ENCODE measurements at places on chromosomes 6 and 20.

GRCh38 chr20:45968801-45969711, 2.9 kb downstream of the ZNF335 start:
- no peak for DNase-seq

DNA sequence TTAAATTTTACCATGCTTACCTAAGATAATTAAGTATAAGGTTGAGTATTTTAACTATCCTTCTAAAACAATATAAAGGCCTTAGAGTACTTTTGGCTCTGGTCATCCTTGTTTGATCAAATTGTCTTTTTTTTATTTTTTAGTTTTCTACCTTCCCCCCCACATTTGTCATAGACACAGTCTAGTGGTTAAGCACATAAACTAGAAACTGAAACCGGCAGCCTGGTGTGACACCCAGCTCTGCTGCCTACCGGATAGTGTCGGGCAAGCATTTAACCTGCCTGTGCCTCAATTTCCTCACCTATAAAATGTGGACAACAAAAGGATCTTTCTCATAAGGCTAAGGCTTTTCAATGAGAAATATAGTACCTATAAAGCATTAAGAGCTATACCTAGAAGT, 21.6 kb upstream of the TULP4 start:
- DNase-seq, result no peak

GRCh38 chr6:167782698-167783517, 43.8 kb upstream of the AFDN start:
- DNase-seq, result no peak

DNA sequence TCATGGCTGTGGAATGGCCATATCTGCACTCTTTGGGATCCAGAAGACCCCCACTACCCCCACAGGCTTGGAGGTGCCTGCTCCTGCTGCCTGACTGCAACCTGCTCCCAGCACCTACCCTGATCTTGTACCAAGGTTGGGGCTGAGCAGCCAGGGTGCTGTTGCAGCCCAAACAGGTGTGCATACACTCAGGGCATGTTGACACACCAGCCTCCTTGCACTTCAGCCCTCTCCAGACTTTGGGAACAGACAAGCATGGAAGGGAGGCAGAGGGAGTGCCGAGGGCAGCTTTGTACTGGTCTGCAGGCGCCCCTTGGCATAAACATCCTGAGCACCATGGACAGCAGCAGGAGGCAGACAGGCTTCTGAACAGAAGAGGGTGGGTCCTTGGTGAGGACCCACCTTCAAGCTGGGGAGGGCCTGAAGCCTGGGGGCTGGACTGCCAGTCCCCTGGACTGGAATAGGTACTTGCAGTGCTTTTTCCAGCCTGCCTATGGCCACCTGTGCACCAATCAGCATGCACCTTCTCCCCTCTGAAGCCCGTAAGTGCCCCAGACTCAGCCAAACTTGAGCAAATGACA, 1675.8 kb downstream of the HACE1 start:
- DNase-seq, result no peak

GRCh38 chr6:164967102-164967501, 342.3 kb downstream of the C6orf118 start:
- no peak for DNase-seq

- DNase-seq, result no peak
Observed at GRCh38 chr6:142633317-142633716, 311.7 kb downstream of the HIVEP2 start.

Measured in C1 segment of cervical spinal cord (tissue), 14 donors.